ENCODE measurements at places on chromosomes 6 and 20. TPM values are rescaled to one million over a fixed set of nuclear protein-coding genes. Genes with fewer than 3 reads are reported as not detected.

Gene POPDC3
- 67.4 TPM for total RNA-seq

Gene BPIFA1
- not detected for total RNA-seq

Gene OOEP
- total RNA-seq: not detected

Gene BIRC7
- total RNA-seq: 65.1 TPM

Gene QRSL1
- total RNA-seq: 16.4 TPM

Gene PTK7
- total RNA-seq: 21.7 TPM

Gene CD40
- 0.93 TPM for total RNA-seq

Gene SLC35D3
- under 0.01 TPM for total RNA-seq

Gene PPT2
- total RNA-seq: 60.2 TPM

Gene DPPA5
- not detected for total RNA-seq

Gene CRISP3
- not detected for total RNA-seq

Gene CBLN4
- not detected for total RNA-seq

Gene LY6G6F
- total RNA-seq: not detected

Gene SLC25A27
- total RNA-seq: 14.9 TPM

Gene INSM1
- total RNA-seq: not detected

Gene RAD21L1
- total RNA-seq: not detected

Gene PPP1R16B
- total RNA-seq: 0.36 TPM

Gene ULBP3
- total RNA-seq: 16.0 TPM

Gene SYS1
- total RNA-seq: 16.2 TPM

Gene MTHFD1L
- 42.0 TPM for total RNA-seq

Gene TUBB2B
- 152 TPM for total RNA-seq

Gene CCN2
- 5.5 TPM for total RNA-seq
